ENCODE measurements at places on chromosomes 7 and 10. TPM values are rescaled to one million over a fixed set of nuclear protein-coding genes. Genes with fewer than 3 reads are reported as not detected.

Gene SKIDA1
- 2.5 TPM for polyA plus RNA-seq

DNA sequence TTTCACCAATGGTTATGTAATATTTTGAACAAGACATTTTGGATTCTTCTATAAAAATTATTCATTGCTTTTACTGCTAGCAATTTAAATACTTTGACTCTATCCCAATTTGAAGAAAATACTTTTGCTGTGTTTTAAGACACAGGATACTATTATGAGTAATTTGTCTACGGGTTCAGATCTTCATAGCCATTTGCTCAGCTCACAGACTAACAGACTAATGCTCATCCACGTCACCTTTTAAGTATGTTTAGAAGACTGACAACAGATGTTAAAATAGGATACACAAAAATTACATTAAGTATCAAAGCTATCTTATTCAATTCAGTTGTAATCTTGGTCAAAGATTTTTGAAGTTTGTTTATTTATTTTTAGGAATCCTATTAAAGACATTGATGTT is 251.3 kb upstream of the CHRM2 start:
- no peak for DNase-seq

GRCh38 chr10:96410296-96410695 is 51.5 kb upstream of the OPALIN start:
- no peak for DNase-seq

DNA sequence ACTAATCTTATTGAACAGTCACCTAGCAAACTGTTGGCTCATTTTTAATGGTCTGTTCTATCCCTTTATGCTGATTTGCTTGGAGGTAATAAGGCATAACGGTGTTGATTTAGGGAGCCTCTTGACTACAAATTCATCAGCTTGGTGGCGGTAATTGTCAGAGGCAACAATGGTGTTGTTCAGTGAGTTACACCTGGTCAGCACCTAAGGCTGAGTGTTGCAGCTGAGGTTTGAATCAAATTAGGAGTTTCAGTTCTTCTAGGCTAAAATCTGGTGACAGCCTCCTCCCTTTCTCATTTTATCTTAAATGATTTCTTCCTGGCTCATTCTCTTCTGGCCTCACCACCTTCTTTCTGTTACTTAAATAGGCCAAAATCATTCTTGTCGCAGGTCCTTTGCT is 42.3 kb upstream of the SP8 start:
- no peak for DNase-seq

Measured in muscle of arm (tissue), 14 donors.